ENCODE measurements at places on chromosomes 5 and 9.

GRCh38 chr9:130665029-130665430, 636 bp downstream of the PRDM12 start:
- no peak for DNase-seq

DNA sequence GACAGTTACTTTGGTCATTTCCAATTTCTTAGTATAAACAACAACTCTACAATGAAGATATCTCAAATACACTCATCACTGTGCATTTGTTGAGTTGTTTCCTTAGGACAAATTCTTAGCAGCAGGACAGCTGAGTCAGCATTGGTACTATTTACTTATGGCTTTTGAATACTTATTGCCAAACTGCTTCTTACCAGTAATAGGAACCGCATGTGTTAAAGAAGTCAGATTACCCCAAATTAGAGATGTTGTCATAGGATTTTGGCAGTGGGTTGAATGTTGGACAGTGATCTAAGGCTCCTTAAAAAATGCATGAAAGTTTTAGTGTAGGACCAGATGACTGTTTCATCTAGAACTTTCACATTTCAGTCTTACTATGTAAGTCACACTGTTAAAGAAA, 280.1 kb upstream of the DMRT1 start:
- no peak for DNase-seq

DNA sequence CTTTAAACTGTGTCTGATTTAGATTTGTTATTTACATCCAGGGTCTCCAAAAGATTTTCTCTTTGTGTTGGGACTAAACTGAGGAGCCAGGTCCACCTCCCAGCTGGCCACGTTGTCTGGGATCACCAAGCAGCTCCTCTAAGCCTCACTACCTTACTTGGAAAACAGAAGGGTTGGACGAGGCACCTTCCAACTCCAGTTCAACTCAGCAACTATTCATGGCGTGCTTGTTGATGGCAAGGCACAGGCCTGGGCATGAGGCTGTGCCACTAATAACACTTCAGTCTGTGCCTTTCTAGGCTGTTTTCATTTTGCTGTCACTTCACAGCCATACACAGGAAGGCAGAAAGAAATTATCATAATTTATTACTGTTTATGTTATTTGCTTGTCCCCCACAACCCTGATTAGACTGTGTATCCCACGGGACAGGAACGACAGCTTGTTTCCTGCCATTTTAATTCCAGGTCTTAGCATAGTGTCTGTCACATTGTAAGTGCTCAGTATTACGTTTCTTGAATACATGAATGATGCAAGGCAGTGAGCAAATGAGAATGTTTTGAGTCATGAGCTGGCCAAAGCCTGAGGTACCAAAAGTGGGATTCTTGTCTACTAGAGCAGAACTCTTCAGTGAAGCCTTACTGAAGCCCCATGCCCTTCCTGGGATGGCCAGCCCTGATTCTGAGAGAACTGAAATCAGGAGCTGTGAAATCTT, 125.8 kb downstream of the GALNT10 start:
- no peak for DNase-seq

DNA sequence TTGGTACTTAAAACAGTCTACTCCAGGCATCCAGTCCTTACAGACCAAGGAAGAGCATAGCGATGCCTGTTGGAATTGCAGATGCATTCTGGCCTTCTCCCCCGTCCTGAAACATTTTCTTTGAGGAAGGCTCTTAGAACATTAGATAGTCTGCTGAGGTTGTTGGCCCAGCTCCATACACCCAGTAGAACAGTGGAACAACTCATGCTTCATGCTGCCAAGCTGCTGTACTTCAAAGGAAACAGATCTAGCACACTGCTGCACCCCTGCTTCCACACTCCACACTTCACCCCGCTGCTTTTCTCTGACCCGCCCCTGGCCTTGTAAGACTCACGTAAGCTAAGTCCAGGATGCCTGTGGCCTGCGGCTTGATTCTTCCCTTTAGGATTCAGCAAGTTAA, 33.4 kb upstream of the NCS1 start:
- DNase-seq: no peak

GRCh38 chr5:139394123-139394653, 716 bp downstream of the PROB1 start:
- DNase-seq: no peak

DNA sequence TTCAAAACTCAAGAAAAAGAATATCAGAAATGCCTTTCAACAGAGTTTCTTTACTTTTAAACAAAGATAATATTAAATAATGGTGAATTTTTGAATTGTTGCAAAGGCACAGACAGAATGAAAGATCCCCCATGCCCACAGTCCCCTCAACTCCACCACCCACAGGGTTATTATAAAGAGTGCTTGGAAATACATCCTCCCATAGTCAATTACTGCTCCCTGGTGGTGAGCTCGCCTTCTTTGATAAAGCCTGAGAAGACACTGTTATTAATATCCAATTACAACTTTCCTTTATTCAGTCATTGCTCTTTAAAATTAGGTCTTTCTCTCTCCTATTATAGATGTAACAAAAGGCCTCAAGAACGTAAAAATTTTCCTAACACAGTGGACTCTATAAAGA, 490.2 kb upstream of the RORB start:
- DNase-seq: no peak

DNA sequence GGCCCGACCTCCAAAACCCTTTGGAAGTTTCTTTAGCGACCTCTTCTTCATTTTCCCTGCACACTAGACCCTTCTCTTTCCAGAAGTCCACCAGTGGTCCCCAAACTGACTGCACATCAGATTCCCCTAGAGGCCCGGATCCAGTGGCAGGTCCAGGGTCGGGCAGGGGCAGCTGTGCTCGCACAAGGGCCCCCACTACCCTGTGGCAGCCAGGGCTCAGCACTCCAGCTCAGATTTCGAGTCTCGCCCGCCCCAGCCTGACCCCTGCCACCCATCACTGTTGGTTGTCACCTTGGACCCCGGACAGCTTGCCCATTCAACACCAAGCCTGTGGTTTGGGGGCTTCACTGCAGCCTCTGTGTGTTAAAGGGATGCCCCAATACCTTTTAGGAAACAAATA, 7.8 kb upstream of the ZDHHC12 start:
- no peak for DNase-seq

- no peak for DNase-seq
Measured at GRCh38 chr5:111486055-111486454, 26.3 kb downstream of the STARD4 start.

- no peak for DNase-seq
Measured at GRCh38 chr9:94800424-94801117, 74.1 kb downstream of the AOPEP start.

DNA sequence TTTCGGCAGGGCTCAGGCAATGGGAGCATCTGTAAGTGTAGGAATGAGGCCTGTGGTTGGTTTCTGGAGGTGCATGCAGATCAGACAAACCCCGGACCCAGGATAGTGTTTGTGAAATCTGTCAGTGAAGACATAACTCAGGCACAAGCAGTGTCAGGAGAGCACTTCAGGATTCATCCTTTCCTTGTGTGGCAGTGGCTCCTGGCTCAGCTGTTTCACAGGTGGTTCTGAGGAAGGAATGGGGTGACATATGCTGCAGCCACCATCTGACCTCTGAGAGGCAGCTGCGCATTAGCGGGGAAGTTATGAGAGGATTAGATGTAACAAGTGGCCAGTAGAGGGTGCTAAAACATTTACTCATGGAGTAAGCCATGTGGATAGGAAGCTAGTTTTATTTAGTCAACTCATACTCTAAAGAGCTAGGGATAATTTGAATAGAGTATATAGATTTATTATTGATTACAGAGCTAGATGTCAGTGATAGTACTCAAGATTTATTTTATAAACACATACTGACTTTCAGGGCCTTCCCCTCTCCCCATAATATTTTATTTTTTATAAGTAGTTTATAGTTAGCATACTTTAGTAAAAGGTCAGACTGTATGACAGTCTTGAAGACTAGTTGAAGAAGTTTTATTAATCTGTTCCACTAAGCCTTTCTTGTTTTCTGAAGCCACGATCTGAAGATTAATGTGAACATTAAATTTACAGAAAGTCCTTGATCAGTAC, 28.4 kb downstream of the NNT start:
- DNase-seq: no peak

- no peak for DNase-seq
Measured at GRCh38 chr9:128078504-128079434, 10.7 kb downstream of the SLC25A25 start.

DNA sequence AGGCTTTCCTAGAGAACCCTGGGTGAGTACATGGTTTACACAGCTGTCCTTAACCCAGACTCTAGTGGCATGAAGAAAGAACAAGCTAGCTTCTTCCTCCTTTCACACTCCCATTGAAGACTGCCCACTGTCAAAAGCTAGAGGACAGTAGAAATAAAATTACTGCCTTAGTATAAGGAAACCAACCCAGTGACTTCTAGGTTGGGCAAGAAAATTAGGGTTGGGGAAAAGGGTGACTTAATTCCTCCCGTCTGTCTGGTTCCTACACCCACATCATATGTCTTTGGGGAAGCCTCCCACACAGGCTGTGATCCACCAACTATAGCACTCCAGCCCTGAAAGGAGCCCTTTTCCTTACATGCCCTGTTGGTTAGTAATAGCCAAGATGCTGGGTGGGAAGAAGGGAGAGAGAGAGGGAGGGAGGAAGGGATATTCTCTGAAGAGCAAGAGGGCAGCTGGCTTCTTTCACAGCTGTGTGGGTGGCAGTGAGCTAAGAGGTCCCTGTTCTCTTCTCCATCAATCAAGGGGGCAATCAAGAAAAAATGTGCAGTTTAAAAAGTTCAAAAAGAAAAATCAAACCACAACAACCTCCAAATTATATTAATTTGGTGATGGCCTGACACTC, 21.7 kb downstream of the HBEGF start:
- DNase-seq: no peak

GRCh38 chr5:148790545-148791333, 35.7 kb upstream of the ADRB2 start:
- DNase-seq: no peak

DNA sequence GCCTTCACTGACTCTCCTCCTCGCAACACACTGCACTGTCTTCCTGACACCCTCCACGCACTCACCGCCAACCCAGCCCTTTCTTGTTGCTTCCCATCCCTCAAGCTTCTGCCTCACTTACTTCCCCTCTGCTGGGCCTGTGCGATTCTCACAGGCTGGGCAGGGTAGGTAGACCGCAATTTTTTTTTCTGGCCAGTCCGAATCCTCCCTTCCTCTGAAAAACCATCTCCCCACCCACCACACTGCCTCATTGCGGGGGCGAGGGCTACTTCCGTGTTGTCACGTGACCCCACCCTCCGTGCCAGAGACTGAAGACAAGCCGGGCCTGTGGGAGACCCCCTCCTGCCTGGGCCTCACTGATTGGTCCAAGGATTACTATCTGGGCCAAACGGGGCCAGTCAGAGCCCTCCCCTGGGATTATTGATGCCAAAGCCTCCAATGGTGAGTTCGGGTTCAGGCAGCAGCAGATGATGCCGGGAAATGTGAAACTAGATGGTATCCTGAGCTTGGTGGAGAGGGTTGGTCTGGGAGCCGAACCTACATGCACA, 73.1 kb downstream of the STK10 start:
- no peak for DNase-seq

DNA sequence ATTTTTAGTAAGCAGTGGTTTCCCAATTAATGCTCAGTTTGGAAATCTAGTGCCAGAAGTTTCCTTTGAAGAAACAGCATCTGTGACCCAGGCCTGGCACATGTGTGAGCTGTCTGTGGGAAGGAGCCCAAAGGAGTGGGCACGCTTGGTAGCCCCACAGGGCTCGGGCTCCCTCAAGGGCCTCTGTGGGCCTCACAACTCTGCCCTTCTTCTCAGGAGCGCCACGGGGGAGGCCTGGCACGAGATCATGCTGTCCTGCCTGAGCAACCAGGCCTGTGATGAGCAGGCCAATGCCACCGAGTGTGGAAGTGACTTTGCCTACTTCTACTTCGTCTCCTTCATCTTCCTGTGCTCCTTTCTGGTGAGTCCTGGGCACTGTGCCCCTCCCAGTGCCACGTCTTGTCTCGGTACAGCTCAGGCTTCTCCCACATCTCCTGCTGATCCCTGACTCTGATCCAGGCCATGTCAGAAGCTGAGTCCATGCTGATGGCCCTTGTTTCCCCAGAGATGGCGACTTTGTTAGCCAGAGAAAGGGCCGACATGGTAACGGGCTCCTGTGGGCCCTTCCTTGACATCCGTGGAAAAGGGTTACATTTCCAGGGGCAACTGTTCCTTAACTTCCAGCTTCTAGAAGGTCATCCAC, 200.4 kb downstream of the CACNA1B start:
- peak; percentile 53 for DNase-seq

DNA sequence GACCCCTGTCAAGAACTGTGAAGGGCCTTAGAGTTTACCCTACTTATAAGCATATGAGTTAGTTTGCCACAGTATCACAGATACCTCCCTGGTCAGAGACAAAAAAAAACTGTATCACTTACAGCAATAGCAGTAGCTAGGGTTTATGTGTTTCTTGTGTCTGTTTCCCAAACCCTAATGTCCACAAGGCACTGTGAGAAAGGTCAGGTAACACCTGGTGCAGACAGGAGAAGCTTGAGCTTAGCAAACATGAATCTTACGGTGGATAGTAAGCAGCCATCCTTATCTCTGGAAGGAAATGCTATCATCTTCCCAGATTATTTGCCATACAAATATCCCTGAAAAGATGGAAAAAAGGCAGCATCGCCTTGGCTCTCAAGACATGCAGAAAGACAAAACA, 208.5 kb upstream of the KCNN2 start:
- DNase-seq: no peak

GRCh38 chr5:173201636-173202265, 33.3 kb downstream of the NKX2-5 start:
- no peak for DNase-seq

- no peak for DNase-seq
Measured at GRCh38 chr5:64188776-64189175, 23.1 kb downstream of the RNF180 start.

DNA sequence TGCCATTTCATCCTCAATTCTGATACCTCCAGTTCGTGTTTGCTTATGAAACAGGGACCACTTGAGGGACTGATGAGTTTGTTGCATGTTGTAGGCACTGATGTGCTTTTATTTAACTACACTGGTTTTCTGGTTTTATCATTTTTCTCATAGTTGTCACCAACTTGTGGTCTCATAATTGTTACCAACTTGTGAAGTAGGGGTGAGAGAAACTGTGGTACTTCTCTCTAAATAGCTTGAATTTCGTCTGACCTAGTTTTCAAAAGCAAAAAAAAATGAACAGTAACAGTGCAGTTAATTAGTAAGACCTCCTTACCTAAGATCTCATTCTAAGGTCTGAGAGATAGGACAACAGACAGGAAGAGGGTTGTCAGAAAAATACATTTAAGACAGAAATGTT, 78.0 kb downstream of the ANXA2R start:
- DNase-seq: no peak

GRCh38 chr5:144195448-144195847, 24.8 kb downstream of the KCTD16 start:
- no peak for DNase-seq

Data from left forelimb (tissue), 1 donor.